ENCODE measurements at places on chromosomes 5 and 9.

GRCh38 chr9:36788534-36788933 is 215.8 kb downstream of the MELK start:
- H3K4me3 ChIP-seq, result no peak overlapping the region
- H3K4me1 ChIP-seq, result no peaks in the 10 kb centered on the region
- H3K36me3 ChIP-seq, result peaks cover 2% of the 10 kb centered on the region
- no peak overlapping the region for H3K27ac ChIP-seq
- peaks cover 40% of the 10 kb centered on the region for H3K27me3 ChIP-seq
- no peak for DNase-seq

DNA sequence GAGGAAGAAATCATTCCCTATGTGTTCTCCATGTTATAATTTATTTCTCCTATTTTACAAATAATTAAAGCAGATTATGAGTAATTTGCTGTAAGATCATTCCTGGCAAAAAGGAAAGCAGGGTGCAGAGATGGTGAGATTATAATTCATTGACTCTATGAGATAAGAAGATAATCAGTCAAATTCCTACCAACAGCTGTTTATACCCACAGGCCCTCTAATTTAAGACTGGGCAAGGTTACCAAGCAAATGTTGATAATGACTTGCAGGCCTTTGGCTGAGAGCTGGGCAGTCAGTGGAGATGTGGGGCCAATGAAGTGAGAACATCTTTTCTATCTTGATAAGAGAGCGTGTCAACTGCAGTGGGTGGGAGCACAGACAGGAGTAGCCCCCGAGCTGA is 222.7 kb downstream of the ICE1 start:
- no peak overlapping the region for H3K4me3 ChIP-seq
- no peaks in the 10 kb centered on the region for H3K4me1 ChIP-seq
- no peaks in the 10 kb centered on the region for H3K36me3 ChIP-seq
- no peak for DNase-seq

DNA sequence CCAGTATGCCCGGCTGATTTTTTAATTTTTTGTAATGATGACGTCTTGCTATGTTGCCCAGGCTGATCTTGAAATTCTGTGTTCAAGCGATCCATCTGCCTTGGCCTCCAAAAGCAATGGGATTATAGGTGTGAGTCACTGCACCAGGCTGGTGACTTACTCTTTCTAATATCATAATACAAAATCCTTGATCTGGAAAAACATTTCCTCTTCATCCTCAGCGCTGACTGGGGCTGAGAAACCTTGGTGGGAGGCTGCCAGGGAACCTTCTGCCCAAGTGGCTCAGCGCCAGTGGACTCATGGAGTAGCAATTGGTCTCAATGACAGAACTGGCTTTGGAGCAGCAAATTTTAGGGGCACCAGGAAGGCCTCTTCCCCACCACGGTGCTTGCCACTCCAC is 17.5 kb upstream of the SEMA4D start:
- no peak overlapping the region for H3K4me3 ChIP-seq
- H3K27ac ChIP-seq, result no peak overlapping the region
- DNase-seq, result no peak
- H3K27me3 ChIP-seq, result no peaks in the 10 kb centered on the region
- H3K36me3 ChIP-seq, result no peaks in the 10 kb centered on the region
- H3K4me1 ChIP-seq, result peaks cover 53% of the 10 kb centered on the region

DNA sequence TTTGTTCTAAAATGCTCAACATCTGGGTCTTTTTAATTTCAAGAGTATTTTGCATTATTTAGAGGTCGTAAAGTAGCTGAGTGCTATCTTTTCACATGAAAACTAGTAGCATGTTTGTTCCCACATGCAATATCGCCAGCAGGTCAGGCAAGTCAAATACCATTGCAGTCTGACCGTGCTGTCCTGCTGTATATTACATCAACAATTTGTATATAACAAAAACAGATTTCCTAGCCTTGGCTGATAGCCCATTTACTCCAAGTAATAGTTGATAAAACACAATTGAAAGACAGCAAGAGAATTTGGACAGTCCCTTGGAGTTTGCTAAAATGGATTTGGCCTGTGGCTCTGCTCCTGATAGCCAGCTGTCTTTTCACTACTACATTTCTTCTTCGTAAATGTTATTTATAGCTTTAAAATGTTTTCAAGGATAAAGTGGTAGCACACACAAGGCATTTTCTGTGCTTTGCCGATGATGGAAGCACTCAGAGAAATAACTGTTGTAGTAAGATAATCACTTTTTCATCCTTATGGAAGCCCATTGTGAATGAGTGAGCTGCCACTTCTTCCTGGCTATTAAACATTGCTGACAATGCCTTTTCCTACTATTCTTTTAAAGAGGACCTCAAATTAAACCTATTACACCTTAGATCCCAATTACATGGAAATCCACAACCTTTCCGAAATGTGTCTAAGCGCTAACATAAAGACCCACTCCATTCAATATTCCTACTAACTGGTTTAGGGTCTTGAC is 992.1 kb downstream of the MAT2B start:
- no peak overlapping the region for H3K4me3 ChIP-seq
- H3K36me3 ChIP-seq, result no peaks in the 10 kb centered on the region
- H3K4me1 ChIP-seq, result no peaks in the 10 kb centered on the region
- no peak for DNase-seq
- H3K27me3 ChIP-seq, result no peaks in the 10 kb centered on the region

DNA sequence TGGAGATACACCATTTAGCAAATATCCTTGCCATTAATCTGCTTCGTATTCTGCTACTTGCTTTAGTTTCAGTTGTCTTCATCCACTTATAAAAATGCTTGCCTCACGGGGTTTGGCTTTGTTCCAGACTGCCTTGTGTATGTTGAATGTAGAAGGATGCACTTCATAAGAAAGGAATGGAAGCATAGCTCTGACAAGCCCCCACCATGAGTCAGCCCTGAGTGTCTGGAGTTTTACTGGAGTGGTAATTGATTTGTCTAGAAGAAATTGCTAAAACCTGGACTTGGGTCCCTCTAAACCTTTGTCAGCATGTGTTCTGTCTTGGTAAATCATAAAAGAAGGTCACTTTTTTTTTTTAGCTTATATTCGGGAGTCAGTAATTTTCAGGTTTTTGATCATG is 4.6 kb downstream of the TEX48 start:
- no peak overlapping the region for H3K27ac ChIP-seq
- H3K36me3 ChIP-seq, result peaks cover 2% of the 10 kb centered on the region
- no peak overlapping the region for H3K4me3 ChIP-seq
- H3K4me1 ChIP-seq, result peaks cover 8% of the 10 kb centered on the region
- no peaks in the 10 kb centered on the region for H3K27me3 ChIP-seq

DNA sequence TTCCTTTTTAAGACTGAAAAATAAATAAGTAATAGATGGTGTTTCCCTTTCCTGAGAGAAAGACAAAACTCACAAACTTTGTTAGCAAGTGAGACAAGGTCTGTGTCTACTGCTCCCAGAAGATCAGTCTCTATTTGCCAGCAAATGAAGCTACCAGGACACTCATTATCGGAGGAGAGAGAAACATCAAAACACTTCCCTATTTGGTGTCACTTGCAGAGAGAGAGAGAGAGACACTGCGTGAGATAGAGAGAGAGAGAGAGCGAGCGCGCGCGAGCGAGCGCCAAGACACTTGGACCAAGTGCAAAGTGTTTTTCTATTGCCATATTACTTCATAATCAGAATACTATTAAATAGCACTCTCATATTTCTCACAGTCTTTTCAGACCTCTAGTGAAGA is 142.7 kb downstream of the KCNN2 start:
- no peak overlapping the region for H3K27ac ChIP-seq
- no peak for DNase-seq
- H3K4me1 ChIP-seq, result no peaks in the 10 kb centered on the region
- H3K36me3 ChIP-seq, result no peaks in the 10 kb centered on the region
- no peak overlapping the region for H3K4me3 ChIP-seq

DNA sequence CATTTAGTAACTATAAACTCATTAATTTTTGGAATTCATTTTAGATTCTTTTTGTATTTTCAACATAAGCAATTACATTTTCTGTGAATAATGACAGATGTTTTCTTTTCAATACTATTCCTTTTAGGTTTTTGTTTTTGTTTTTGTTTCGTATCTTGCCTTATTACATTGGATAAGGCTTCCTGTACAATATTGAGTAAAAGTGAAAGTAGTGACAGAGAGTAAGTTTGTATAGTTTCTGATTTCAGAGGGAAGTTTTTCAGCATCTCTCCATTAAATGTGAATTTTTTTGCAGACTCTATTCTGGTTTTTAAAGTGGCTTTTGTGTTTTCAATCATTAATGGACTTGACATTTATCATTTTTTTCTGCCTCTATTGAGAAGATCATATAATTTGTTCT is 12.8 kb upstream of the CAMK4 start:
- no peak overlapping the region for H3K4me3 ChIP-seq
- H3K36me3 ChIP-seq, result no peaks in the 10 kb centered on the region
- no peak for DNase-seq
- peaks cover 5% of the 10 kb centered on the region for H3K4me1 ChIP-seq
- no peaks in the 10 kb centered on the region for H3K27me3 ChIP-seq

GRCh38 chr5:123814801-123815470 is 303.0 kb downstream of the CSNK1G3 start:
- H3K27me3 ChIP-seq, result no peaks in the 10 kb centered on the region
- H3K27ac ChIP-seq, result no peak overlapping the region
- H3K4me1 ChIP-seq, result no peaks in the 10 kb centered on the region
- H3K36me3 ChIP-seq, result no peaks in the 10 kb centered on the region
- no peak overlapping the region for H3K4me3 ChIP-seq
- DNase-seq, result no peak

DNA sequence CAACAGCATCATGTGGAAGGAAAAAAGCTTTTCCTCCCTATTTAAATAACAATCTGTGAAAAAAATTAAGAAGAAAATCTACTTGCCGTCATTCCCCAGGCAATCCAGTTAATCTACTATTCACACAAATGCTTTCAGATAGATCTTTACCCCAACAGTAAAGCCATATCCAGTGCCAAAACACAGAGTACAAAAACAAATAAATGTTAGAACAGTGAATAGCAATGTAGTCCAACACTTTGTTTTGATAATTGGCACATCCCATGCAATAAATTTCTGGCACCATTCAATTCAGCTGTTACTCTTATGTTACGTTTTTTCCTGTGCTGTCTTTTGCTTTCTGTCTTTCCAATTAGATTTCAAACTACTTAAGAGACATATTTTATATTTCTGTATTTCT is 2245.5 kb upstream of the WWC1 start:
- H3K27me3 ChIP-seq, result no peaks in the 10 kb centered on the region
- H3K36me3 ChIP-seq, result no peaks in the 10 kb centered on the region
- H3K27ac ChIP-seq, result no peak overlapping the region
- H3K4me3 ChIP-seq, result no peak overlapping the region

DNA sequence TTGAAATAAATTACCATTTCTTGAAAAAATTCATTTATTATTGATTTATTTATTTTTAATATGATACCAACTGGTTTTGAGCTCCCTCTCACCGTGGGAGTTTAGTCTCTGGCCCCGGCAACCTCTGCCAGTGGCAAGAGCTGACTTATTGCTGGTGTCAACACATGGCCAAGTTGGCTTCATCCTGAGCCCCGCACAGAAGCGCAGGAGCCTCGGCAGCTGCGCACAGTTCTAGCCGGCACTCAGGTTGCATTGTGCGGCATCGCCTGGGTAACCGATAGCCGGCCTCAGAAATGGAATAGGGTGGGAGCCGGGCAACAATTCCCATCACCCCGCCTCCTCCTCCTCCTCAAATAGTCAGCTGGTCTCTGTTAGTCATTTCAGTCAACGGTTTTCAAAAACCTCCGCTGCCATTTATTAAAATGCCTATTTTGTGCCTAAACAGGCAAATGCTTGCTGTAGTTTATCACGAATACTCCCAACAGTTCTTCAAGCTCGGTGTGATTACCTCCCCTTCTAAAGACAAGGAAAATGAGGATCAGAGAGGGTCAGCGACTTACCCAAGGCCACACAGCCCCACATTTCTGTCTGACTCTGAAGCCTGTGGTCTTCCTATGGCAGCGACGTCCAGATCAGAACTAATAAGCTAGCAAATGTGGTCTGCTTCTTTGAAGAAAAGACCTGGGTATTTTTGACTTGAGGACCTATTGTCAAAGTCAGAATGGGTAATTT is 15.7 kb upstream of the MSX2 start:
- DNase-seq, result no peak
- H3K36me3 ChIP-seq, result no peaks in the 10 kb centered on the region

GRCh38 chr5:72364951-72365350 is 44.8 kb downstream of the PTCD2 start:
- no peak overlapping the region for H3K27ac ChIP-seq
- DNase-seq, result no peak
- H3K36me3 ChIP-seq, result peaks cover 8% of the 10 kb centered on the region
- H3K4me3 ChIP-seq, result no peak overlapping the region
- no peaks in the 10 kb centered on the region for H3K4me1 ChIP-seq
